ENCODE measurements at places on chromosomes 4 and X.

GRCh38 chrX:134520860-134521390 is 61.0 kb downstream of the HPRT1 start:
- peak; percentile 39 for DNase-seq

GRCh38 chr4:188374871-188375270 is 235.6 kb downstream of the TRIML1 start:
- DNase-seq = no peak

DNA sequence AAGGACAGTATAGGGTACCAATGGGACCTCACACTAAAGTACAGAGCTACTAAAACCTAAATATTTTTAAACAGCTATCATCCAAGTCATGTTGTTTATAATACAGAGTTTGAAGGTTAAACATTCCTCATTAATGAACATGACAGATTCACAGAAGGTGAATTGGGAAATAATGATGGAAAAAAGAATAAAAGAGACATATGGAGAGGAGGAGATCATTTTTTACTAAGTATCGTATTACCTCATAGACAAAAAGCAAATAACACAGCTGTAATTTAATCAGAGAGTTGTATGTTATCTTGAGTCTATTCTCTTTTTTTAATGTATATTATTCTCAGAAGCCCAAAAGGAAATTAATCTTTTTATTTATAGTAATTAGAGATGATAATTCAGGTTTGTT is 7.9 kb downstream of the PLK4 start:
- no peak for DNase-seq

GRCh38 chr4:60744767-60745166 is 455.4 kb upstream of the ADGRL3 start:
- DNase-seq = no peak

- DNase-seq = no peak
Measured at GRCh38 chrX:114964374-114964773, 53.0 kb downstream of the IL13RA2 start.

- no peak for DNase-seq
Measured at GRCh38 chr4:83561381-83561780, 25.5 kb downstream of the GPAT3 start.

DNA sequence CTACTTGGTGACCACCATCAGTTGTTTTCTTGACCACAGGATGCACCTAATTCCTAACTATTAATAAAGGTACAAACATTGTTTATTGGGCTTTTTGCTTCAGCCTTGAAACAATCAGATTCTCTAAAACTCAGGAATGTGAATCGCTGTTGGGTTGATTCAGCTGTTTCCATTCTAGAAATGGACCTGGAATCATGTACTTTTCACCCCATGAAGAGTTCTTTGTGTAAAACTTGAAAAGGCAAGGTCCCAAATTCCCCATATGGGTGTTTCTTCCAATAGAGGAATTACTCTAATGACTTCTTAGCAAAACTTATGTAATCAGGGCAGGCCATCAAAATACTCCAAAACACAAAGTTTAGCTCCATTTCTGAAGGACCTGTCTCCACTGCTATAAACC is 7.4 kb downstream of the AFAP1 start:
- no peak for DNase-seq

DNA sequence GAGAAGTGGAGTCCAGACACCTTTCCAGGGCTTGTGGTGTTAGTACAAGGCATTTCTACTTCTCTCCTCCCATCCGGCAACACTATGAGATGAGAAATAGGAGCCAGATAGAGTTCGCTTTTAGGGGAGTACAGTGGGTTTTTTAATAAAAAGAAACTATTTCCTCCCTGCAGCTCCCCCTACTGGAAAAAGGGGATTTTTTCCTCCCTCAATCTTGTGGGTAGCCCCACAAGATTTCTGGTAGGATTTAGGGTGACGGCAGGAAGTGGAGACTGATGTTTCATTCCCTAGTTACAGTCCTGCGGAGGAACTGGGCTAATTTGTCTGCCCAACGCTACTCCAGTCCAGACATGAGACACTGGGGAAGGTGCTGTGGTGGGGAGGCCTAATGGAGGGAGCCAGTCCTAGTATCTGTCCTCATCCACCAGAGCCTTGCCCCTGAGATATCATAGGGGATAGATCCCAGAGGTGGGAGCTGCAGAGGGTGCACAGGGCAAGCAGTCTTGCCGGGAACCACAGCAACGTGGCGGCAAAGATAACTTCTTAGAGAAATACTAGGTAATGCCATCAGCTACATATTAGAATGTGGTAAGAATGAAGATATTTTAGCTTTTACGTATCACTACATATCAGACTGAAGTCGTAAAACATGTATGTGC is 45.5 kb upstream of the PRKG2 start:
- DNase-seq = no peak

GRCh38 chr4:2663275-2663674 is 92.9 kb downstream of the TNIP2 start:
- DNase-seq = no peak

DNA sequence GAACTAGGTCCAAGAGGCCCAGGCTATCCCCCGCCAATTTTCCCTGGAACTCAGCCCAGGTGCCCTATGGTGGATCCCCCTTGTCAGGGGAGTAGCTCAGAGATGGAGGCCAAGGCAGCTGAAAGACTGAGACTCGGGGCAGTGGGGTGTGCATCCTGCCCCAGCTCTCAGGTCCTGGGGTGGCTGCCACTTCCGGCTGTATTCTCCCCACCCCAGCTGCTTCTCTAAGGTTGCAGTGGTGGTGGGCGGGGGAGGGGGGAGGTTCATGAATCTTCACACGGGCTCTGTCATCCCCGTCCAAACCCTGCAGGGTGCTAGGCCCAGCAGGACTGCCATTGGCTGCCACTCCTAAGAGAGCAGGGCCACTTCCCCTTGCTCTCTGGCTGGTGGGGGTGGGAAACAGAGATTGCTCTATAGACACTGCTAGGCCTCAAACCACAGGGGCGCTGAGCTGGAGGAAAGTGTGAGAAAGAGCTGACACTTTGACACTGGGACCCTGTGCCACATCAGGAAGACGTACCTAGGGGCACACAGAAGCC is 1.5 kb downstream of the SASH3 start:
- DNase-seq = no peak

- no peak for DNase-seq
Measured at GRCh38 chr4:173432430-173432829, 33.5 kb upstream of the SCRG1 start.

GRCh38 chrX:9172464-9172850 is 138.5 kb upstream of the FAM9B start:
- DNase-seq = no peak

GRCh38 chr4:54659313-54659712 is 1.6 kb downstream of the KIT start:
- DNase-seq = no peak

DNA sequence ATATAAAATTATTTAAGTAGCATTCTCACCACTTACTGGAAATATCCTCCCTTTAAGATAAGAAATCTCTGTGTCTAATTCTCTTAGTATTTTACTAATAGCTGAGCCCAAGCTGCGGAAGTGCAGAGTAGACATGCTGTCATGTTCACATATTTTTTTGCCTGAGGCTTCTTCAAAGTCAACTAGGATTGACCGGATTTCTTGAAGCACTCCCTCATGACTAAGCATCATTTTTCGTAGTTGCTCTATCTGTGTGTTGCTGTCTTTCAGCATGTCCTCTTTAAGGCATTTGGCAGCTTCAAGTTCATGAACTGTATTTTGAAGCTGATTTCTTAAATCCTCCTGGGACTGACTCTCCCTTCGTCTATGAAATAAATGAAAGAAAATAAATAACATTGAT is 36.9 kb downstream of the CCDC158 start:
- DNase-seq = no peak

DNA sequence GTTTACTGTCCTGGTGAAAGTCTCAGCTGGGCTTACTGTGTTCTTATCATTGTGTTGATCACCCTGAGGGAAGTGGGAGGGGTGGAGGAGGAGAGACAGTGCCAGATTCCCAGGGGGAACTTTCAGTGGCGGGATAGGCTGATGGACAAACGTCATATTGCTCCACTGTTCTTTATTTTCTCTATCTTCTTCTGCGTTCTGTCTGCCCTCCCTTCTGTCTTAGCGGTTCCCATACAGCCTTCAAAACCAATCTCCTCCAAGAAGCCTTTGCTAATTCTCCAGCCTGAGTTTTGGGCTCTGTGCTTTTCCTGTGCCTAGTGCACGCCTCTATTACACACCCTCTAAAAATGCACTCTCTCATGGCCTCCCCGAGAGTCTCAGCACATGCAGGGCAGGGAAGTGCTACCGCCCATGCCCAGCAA is 448.7 kb upstream of the FAT1 start:
- DNase-seq = no peak

GRCh38 chr4:33494150-33494549 is 2750.2 kb downstream of the ARAP2 start:
- no peak for DNase-seq

GRCh38 chrX:53732797-53733196 is 46.3 kb upstream of the HUWE1 start:
- DNase-seq = no peak

DNA sequence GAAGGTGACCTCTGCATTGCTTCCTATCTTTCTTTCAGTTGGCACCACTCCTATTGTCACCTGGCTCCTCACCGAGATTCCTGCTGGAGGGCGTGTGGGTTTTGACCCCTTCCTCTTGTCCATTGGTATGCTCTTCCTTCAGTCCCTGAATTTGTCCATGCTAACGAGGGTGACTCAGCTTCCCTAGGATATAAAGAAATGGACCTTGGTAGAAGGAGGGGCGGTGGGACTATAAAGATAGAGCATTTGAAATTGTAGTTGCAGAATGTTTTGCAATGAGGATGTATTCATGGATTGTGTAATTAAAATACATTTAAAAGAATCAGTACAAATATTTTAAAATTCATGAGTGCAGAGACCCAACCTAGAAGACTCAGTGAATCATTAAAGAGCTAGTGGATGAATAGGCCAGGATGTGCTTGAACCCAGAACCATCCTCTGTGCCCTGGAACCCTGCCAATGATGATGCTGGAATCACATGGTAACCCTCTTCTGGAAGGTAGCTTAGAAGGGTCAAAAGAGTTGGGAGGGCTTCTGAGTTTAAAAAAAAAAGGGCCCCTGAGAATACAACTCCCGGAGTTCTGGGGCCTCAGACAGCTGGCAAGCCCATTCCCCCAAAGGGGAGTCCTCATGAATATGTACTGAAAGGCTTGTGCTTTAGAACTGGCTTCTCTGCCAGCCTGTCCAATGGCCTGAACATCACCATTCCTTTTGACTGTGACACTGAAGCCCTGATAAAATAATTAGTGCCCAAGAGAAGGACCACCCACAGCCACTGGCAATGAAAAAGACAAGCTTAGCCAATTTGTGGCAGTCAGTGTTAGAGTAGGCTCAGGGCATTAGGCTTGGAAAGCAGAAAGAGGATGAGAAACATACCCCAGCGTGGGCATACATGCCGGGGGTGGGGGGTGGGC is 8.0 kb downstream of the XPNPEP2 start:
- no peak for DNase-seq

DNA sequence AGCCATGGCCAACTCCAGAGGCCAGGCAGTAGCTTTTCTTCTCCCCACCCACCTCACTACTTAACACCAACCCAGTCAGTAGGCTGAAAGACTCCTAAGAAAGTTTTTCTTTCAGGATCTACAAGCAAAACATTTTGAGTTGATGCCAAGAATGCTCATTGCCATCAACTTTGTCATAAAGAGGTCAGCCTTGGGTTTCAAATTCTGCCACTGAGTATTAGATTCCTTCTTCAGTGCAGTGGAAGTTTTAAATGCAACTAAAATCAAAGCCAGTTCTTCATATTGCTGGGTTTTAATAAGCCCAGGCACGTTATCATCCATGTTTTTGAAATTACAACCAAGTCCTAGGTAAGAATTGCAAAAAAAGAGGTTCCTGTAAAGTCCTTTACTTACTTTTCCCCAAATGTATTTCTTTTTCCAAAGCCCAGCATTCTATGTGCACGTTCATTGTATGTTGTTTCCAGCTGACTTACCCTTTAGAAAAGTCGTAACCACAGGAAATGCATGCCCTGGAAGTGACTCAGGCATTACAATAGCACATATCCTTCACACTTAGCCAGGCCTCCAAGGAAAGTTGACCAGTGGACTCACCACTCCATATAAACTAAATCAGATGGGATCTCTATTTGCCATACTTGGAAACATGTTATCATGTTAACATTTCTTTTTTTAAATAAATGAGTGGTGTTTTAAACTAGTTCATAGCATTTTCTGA is 229.9 kb downstream of the SOX3 start:
- DNase-seq = peak; percentile 27

GRCh38 chr4:135963009-135963408 is 1569.3 kb downstream of the PCDH18 start:
- DNase-seq = no peak

DNA sequence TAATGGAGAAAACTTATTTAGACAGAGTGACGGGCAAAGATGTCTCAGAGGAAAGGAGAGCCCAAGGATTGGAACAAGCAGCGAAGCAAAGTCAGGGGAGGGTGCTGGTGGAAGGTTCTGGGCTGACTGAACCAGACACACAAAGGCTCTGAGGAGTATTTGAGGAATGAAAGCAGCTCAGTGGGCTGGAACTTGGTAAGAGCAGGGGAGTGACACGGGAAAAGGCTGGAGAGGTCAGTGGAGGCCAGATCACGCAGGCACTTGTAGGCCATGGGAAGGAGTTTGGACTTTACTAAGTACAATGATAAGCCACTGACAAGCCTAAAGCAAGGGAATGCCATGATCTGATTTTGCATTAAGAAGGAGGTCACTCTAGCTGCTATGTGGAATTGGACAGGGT is 71.4 kb downstream of the TSC22D3 start:
- DNase-seq = no peak

DNA sequence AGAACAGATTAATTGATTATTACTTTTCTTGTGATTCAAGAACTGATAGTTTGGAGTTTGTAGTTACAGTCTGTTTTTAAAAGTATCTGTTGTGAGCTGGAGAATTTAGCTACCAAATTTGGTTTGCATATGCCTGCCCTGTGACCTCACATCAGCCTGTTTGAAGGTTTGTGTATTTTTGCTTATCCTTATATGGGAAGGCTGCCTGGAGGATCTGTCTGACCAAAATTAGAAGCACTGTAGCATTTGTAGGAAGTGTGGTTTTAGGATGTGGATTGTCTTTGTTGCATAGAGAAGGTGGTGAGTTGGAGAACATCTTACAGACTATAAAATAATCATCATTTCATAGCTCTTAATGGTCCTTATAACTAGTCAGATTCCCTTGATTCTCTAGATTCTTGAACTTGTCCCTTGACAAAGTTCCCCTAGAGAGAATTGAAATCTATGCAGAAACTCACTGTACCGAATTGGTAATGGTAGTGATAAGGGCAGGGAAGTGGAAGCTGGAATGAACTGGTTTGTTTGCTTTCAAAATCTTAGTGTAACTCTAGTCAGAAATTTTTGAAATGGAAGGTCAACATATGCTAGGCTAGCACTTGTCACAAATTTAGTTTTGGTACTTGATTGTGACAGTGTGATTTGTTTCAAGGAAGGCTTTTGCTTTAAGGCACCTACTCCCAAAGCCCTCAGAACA is 57.3 kb downstream of the SH3BGRL start:
- no peak for DNase-seq

DNA sequence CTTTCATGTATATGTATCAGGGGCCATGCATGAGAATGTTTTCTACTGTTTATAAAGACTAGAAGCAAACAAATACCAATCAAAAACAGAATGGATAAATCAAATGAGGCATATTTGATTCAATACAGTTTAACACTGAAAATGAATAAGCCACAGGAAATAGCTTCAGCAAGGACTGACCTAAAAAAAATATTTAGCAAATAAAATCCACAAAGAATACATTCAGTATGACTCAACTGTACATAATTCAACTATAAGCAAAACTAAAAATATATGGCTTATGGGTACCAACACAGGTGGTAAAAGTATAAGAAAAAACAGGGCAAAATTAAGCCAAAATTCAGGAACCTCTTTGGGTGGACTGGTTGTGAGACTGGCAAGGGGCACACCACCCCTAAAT is 112.9 kb downstream of the KCNIP4 start:
- no peak for DNase-seq

- DNase-seq = no peak
Measured at GRCh38 chr4:26130173-26130572, 190.6 kb upstream of the RBPJ start.
